ENCODE measurements at places on chromosomes 12 and 14.

GRCh38 chr12:100453951-100454350, 19.7 kb upstream of the NR1H4 start:
- no peak for DNase-seq

- DNase-seq = no peak
These were observed 112.1 kb upstream of the OVCH1 start for GRCh38 chr12:29609431-29610215.

DNA sequence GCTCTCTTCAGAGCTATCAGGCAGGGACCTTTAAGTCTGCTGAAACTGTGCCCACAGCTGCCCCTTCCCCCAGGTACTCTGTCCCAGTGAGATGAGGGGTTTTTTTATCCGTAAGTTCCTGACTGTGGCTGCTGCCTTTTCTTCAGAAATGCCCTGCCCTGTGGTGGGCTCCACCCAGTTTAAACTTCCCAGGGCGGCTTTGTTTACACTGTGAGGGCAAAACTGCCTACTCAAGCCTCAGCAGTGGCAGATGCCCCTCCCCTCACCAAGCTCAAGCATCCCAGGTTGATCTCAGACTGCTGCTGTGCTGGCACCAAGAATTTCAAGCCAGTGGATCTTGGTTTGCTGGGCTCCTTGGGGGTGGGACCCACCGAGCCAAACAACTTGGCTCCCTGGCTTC, 46.9 kb upstream of the SLC16A7 start:
- no peak for DNase-seq

- no peak for DNase-seq
These were observed 45.4 kb downstream of the AEBP2 start for GRCh38 chr12:19484738-19485137.

DNA sequence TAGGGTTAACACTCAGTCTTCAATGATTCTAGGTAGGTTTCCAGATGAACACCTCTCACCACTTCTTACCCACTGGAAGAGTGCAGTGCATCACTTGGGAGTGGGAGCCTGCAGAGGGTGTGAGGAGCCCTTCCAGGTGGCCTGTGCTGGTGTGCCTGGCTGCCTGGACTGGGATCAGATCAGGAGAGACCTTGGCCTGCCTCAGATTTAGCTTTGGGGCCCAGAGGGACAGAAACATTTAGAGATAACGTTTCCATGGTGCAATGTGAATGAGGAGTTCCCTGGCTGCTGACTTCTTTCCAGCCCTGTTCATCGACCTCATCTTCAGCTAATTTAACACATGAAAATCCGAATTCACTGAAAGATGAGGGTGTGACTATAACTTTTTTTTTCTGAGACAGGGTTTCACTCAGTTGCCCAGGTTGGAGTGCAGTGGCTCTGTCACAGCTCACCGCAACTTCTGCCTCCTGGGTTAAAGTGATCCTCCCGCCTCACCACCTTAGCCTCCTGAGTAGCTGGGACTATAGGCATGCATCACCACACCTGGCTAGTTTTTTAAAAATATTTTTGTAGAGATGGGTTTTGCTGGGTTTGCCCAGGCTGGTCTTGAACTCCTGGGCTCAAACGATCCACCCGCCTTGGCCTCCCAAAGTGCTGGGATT, 53.6 kb downstream of the SUSD6 start:
- no peak for DNase-seq

DNA sequence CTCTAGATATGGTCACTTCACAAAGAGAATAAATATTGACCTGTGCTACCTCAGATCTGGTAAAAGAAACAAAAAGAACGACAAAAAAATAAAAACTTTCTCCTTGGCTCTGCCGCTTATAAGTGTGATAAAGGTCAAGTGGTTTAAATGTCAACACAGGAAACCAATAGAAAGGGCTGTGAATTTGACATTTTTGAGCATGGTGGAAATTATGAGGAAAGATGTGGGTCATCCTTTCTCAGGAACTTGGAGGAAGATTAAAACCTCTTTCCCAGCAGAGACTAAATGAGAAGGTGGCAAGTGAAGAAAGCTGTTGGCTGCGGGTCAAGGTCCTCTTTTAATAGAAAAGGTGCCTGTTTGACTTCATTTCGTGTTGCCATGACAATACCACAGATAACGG, 28.2 kb downstream of the TESPA1 start:
- no peak for DNase-seq

DNA sequence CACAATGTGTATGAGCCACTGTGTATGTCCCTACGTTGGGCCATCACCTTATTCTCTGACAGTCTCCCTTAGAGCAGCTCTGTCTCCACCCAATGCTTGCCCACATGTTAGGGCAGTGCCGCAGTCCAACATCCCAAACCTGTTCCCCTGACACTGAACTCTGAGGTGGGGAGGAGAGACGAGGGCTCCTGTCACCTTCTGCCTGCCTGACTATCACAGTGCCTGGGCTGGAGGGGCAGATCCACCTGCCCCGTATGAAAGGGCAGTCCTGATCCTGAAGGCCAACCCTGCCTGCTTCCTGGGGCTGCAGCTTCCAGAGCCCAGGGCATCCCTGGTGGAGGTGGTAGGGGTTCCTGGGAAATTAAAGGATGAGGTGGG, 2.2 kb downstream of the TGM1 start:
- no peak for DNase-seq

DNA sequence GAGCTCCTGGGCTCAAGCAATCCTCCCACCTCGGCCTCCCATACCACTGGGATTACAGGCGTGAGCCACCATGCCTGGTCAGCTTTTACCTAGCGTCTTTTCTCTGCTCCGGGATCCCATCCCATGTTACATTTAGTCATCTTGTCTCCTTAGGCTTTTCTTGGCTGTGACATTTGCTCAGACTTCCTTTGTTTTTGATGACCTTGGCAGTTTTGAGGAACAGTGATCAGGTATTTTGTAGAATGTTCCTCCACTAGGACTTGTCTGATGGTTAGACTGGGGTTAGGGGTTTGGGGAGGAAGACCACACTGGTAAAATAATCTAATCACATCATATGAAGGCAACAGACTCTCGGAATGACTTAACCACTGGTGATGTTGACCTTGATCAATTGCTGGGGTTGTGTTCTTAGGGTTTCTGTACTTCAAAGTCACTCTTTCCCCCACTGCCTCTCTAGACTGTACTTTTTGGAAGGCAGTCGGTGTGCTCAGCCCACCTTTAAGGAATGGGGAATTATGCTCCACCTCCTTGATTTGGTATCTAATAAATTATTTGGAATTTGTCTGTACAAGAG, 48.4 kb downstream of the RIN3 start:
- DNase-seq = no peak

- DNase-seq = no peak
These were observed 170.3 kb upstream of the ATP2B1 start for GRCh38 chr12:89878950-89879349.

- DNase-seq = no peak
These were observed 6.8 kb upstream of the YLPM1 start for GRCh38 chr14:74756326-74756725.

DNA sequence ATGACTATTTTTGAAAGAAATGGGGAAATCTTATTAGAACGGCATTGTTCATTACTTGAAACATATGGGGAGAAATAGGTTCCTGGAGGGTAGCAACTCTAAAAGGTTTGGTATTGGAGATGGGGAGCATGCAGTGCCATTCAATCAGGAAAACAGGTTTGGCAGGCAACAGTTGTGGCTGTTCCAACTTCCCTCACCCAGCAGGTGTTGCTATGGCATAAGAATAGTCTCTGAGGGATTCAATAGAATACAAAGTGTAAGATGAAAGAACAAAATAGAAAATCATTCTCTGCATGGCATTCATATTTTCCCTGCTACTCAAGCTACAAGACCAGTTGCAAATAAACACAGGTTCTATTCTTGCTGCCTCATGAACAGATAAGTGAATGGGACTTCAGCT, 393.3 kb upstream of the RPL10L start:
- no peak for DNase-seq

- DNase-seq = no peak
These were observed 14.0 kb downstream of the CEP83 start for GRCh38 chr12:94445662-94446061.

GRCh38 chr12:86265329-86265695, 9.1 kb upstream of the MGAT4C start:
- DNase-seq = no peak

DNA sequence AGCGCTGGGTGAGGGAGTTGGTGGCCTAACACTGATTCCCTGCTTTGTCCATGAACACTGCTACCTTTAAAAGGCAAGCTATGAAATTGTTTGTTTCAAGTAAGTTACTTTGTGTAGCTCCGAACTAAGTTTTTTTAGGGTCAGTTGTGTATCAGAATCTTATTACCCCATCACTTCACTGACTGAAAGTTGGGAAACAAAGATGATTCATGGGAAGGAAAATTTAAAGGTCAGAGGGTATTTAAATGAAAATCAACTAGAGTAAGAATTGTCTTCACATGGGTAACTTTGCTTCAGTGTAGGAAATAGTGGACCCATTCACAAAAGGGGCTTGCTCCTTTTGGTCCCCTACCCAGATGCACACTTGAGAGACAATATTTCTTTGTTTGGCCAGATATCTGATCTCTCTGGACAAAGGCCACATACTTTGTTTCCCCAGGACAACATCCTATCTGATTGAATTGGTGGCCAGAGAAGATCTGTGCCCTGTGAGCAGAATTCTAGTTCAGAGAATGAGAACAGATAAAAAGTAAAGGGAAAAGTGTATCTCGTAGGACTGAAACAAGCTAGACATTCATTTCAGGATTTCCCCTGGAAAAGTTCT, 53.5 kb downstream of the RAB35 start:
- no peak for DNase-seq

- DNase-seq = no peak
These were observed 153.9 kb downstream of the PRKCH start for GRCh38 chr14:61475316-61475715.

GRCh38 chr14:26794731-26795130, 196.9 kb upstream of the NOVA1 start:
- DNase-seq = no peak

- DNase-seq = no peak
These were observed 11.0 kb downstream of the DLGAP5 start for GRCh38 chr14:55180434-55180833.

- no peak for DNase-seq
These were observed 4.3 kb downstream of the RTL1 start for GRCh38 chr14:100898935-100899883.

- DNase-seq = no peak
These were observed 103.2 kb downstream of the NT5DC3 start for GRCh38 chr12:103737881-103738280.

GRCh38 chr12:77384941-77385340, 319.6 kb upstream of the E2F7 start:
- DNase-seq = no peak

DNA sequence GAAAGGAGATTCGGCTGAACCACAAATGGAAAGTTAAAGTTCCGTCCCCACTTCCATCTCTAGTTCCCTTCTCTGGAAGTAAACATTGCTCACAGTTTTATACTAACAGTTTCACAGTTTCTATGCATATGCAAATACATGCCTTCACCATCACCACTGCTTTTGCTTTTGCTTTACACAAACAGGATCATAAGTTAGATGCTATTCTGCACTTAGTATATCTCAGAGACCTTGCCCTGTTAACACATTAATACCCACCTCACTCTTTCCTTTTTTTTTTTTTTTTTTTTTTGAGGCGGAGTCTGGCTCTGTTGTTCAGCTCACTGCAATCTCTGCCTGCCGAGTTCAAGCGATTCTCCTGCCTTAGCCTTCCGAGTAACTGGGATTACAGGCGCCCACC, 890 bp downstream of the TEP1 start:
- DNase-seq = no peak

DNA sequence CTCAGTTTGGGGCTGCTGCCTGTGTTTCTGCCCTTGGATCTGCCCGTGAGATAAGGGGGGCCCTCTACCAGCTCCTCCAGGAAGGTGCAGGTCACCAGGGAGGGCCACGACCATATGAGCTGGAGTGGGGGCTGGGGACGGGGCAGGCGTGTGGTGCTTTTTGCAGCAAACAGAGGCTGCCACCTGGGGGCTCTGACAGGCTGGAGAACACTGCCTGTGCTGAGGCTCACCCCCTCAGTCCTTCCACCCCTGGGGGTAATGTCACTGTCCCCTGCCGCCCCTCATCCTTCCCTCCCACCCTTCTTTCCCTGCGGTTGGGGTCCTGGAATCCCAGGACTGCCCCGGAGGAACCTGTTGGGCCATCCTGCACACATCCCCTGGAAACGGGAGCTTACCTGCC, 3.2 kb downstream of the PLD4 start:
- no peak for DNase-seq

- no peak for DNase-seq
These were observed 16.9 kb downstream of the AEBP2 start for GRCh38 chr12:19456176-19456575.

- DNase-seq = no peak
These were observed 23.1 kb downstream of the PRIMA1 start for GRCh38 chr14:93765155-93765554.

DNA sequence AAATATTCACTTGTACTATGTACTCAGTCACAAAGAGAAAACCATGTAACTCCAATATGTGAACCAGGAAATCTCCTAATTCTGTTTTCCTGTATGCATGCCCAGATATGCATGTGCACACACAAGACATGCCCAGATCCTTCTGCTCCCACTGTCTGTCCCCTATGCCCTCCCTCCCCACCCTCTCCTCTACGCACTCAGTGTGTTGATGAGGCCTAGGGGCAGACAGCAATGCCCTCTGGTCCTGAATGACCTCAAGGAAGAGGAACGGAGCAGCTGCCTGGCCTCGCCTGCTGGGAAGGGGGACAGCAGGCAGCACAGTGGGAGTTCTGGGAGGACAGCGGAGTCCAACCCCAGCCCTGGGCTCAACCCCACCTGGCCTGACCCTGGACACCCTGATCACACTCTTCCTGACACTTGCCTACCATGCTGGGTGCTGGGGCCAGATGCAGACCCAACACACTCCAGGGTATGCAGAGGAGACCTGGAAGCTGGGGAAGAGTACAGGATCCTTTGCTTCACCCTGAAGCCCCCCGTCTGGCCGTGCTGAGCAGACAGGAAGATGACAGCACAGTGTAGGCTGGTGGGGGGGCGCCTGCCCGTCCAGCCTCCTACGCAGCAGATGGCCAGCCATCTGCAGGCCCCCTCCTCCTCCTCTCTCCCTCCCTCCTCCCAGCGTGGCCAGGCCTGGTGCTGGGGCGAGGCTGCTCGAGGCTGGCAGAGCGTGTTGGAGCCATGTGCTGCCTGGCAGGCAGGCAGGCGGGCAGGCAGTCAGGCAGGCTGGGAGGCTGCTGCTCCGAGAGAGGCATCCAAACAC, 106.6 kb upstream of the NCOR2 start:
- DNase-seq = no peak

DNA sequence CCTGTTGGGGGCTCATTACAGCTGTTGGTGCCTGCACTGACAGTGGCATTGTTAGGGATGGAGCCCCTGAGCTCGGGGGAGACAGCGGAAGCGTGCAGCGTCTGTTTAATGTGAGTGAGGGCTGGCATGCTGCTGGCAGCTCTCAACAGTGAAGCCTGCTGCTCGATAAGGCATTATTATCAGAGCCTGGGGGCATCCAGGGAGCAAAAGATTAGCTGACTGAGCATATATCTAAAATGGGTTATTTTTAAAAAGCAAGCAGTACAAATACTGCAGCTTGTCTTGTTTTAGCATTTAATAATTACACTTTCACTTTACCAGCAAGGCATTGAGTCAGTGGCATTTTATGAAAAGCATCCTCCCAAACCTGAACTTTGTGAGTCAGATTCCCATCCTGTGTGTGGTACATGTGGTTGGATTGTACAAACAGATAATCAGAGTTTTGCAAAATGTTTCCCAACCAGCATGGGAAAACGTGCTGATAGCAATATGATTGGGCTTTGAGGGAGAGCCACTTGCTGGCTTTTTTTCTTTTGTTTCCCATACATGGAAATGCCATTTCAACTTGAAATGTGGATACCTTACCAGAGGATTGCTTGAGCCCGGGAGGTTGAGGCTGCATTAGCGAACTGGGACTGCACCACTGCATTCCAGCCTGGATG, 150.8 kb downstream of the PRKCH start:
- DNase-seq = no peak

- peak; percentile 20 for DNase-seq
These were observed at the start of gene AKAP5 for GRCh38 chr14:64465191-64465822. TSS of gene AKAP5 (plus strand) at chr14:64465499. CDS start at chr14:64468395, 2,896 bp downstream.
